ENCODE measurements at places on chromosomes 12 and 14.

DNA sequence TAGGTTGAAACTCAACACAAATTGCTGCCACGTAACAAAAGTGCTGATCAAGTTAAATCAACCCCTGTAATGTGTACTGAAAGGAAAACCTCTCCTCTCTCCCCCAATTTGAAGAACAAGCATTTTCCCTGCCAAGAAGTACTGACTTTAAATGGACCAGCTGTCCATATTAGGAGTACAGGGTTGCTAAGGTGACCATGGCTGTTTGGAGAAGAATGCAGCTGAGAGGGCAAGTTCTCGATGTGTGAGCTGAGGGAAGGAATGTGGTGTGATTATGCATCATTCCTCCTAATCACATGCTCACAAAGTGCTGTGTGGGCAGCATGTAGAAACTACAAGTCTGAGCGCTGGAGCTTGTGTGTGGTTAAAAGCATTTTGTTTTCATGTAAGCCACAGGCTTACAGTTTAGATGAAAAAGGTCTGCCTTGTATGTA, 50.9 kb upstream of the CCT2 start:
- DNase-seq, result no peak
- no peaks in the 10 kb centered on the region for H3K4me1 ChIP-seq
- no peak overlapping the region for H3K4me3 ChIP-seq
- no peaks in the 10 kb centered on the region for H3K36me3 ChIP-seq
- no peak overlapping the region for H3K27ac ChIP-seq

DNA sequence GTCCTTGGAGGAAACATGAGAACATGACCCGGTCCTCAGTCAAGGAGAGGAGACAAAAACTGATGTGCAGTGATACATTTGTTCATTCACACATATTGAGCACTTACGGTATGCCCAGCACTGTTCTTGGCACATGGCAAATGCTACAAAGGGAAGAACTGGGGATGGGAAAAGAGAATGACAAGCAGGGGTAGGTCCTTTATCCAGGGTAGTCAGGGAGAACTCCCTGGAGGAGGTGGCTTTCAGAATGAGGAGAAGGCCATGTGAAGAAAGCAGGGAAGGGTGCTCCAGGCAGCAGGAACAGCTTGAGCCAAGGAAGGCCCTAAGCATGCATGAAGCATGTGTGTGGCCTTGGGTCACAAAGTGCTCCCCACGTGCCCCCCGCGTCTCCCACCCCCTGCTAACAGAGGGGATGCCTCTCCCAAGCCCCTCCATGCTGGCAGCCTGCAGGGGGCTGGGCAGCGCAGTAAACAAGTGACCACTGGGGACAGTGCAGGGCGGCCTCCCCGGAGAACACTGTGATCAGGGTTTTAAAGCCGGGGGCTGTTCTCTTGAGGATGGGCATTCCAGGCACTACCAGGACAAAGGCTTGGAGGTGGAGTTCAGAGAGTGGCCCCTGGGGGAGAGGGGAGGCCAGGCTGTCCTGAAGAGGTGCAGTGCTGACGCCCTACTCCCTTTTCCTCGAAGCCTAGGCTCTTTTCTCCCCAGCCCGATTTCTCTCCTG, 71.0 kb downstream of the PHETA1 start:
- no peaks in the 10 kb centered on the region for H3K27me3 ChIP-seq
- H3K36me3 ChIP-seq, result no peaks in the 10 kb centered on the region
- H3K4me1 ChIP-seq, result no peaks in the 10 kb centered on the region

DNA sequence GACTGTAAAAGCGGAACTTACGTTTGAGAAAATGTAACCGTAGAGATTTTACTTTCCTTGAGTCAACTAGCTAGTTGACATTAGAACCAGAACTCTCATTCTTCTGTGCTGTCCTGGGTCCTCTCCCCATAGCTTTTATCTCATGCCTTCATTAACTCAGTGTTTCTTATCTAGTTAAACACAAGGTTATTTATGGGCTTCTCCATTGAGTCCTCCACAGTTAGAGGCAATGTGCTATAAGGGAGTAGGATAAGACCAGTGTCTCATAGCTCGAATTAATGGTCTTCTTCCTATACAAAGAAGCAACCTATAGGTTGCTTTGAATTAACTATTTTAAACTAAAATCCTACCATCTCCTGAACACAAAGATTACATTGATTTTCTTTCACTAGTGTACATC, 129.8 kb downstream of the ACSS3 start:
- H3K27me3 ChIP-seq, result no peaks in the 10 kb centered on the region
- H3K27ac ChIP-seq, result no peak overlapping the region
- H3K4me1 ChIP-seq, result no peaks in the 10 kb centered on the region
- no peaks in the 10 kb centered on the region for H3K36me3 ChIP-seq
- DNase-seq, result no peak

DNA sequence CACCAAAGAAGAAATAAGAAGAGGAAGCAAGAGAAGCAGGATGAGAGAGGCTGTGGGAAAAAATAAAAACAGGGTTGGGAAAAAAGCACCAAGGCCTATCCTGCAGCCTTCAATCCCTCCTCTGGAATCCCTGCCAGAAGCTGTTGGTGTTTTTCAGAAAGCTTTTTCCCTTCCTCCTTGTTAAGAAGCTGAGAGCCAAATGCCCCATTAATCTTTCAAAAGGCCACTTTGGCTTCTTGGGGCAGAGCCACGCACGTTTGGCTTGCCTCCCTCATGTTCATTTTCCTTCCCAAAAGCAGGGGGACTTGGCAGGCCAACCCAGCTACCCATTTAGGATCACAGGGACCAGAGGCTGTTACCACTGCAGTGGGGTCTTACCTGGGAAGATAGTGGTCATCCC, 365.3 kb downstream of the NUAK1 start:
- no peak overlapping the region for H3K4me3 ChIP-seq
- no peak overlapping the region for H3K27ac ChIP-seq
- H3K4me1 ChIP-seq, result no peaks in the 10 kb centered on the region
- no peak for DNase-seq
- H3K36me3 ChIP-seq, result no peaks in the 10 kb centered on the region

- H3K27me3 ChIP-seq, result peaks cover 3% of the 10 kb centered on the region
- H3K4me1 ChIP-seq, result peaks cover 5% of the 10 kb centered on the region
- H3K4me3 ChIP-seq, result no peak overlapping the region
- no peaks in the 10 kb centered on the region for H3K36me3 ChIP-seq
- DNase-seq, result peak; percentile 19
- H3K27ac ChIP-seq, result no peak overlapping the region
Observed at GRCh38 chr12:101670007-101670671, 27.3 kb upstream of the CHPT1 start.

Measured in DND-41 (cell line).